Epithelial cell of proximal tubule (primary cell): ENCODE measurements at places on chromosomes 4 and X. TPM values are rescaled to one million over a fixed set of nuclear protein-coding genes. Genes with fewer than 3 reads are reported as not detected.

- peak; percentile 93 for DNase-seq
Observed at GRCh38 chr4:74632634-74633033, 161.7 kb downstream of the BTC start.

- no peak for DNase-seq
Observed at GRCh38 chr4:104763554-104764222, 269.0 kb upstream of the CXXC4 start.

TEX13C gene
- not detected in 2 replicates for total RNA-seq

DNA sequence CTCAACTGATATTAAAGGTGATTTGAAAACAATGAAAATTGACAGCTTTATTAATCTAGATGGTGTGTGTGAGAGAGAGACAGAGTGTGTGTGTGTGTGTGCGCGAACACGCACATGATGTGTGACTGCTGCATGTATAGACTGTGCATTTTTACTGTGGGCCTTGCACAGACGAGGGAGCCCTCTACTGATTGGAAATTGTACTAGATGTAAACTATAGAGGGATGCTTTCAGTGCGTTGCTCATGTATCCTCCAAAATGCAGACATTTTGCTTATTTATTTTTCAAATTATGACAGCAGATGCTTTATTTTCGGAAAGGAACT lies 168.4 kb upstream of the GK2 start:
- no peak for DNase-seq

GRCh38 chr4:123235431-123235830 lies 161.2 kb upstream of the SPRY1 start:
- DNase-seq = no peak

DNA sequence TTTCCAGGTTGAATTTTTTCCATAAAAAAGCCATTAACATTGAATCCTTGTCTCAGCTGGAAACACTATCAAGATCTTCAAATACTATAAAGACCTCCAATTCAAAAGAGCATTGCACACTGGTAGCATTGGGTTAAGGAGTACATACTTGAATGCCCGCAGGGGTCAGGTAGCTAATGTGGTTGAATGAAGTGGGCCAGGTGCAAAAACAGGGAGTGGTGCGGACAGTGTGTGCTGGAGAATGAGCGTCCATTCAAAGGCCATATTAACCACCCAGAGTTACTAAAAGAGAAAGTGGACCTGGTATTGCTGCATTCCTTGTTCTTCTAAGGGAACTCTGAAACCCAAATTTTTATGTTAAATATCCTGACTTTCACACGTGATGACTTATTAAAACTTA lies 91.6 kb downstream of the NYX start:
- no peak for DNase-seq

DHX15 gene
- total RNA-seq = 135 and 163 TPM in 2 replicates

DNA sequence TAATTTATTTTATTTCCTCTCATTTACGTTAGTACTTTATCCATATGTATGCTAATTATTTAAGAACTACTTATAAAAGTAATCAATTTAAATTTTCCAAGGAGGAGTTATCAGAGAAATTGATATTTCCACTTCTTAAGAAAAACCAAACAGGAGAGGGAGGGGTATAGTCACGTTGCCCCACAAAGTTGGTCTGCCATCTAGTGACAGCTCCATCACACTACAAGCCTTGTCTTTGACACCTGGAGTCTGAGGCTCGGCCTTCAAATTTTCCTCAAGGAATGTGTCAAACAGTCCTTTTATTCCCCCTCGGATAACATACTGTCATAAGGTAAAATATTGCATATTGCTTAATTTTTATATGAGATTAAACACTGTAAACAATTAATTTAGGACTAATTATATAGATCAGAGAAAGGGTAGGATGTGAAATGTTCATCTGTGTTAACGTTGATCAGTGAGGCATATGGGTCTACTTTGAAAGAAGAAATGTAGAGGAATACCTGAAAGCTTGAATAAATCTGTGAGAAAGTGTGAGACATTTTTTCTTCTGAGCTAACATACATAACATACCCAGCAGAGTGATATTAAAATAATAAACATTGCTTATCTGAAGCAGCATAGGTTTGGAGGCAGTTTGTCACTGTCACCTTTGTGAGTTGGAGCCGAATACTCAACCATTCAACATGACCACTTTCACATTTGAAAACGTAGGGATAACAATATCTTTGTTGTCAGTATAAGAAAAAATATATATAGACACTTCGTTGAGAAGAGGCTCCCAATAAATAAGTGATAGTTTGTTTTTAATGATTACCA lies 114.4 kb downstream of the GLRA3 start:
- peak; percentile 9 for DNase-seq
